Thoracic aorta (tissue), 2 donors: ENCODE measurements at places on chromosomes 3 and 15. TPM values are rescaled to one million over a fixed set of nuclear protein-coding genes. Genes with fewer than 3 reads are reported as not detected.

The PIERCE2 gene
- 12.6 TPM for total RNA-seq

The KLHL40 gene
- not detected for total RNA-seq

DNA sequence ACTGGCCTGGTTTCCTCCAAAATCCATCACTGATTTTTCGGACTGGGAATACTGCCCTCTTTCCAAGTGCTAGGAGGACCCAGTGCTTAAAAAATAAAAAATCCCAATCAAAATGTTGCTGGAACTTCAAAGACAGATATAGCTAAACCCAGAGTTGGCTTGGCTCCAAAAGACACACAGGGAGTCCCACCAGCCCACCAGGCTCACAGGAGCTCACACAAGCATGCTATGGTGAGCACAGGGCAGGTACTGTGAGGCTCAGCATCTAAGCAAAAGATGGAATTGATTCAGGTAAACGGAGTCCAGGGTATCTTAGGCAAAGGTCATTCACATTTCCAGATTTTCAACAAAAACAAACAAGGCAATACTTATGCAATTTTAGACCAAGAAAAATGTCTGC lies 3.7 kb downstream of the TRANK1 start:
- no peak for DNase-seq

DNA sequence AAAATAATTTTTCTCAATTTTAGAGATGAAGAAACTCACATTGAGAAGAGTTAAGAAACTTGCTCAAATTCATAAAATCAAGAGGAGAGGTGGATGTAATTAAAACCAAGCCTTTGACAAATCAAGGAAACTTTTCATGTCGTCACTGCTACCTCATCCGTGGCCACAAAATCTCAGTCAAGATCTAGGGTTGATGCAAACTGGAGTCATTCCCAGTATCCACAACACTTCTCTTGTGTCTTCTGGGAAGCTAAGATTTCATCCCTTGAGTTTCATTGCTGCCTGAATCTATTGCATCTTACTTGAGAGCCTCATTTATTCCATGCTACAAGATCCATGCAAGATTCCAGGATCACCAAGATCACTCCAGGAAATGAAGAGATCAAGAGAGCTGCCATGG lies 5.4 kb upstream of the FBN1 start:
- DNase-seq, result no peak
